ENCODE measurements at places on chromosomes 5 and 9.

DNA sequence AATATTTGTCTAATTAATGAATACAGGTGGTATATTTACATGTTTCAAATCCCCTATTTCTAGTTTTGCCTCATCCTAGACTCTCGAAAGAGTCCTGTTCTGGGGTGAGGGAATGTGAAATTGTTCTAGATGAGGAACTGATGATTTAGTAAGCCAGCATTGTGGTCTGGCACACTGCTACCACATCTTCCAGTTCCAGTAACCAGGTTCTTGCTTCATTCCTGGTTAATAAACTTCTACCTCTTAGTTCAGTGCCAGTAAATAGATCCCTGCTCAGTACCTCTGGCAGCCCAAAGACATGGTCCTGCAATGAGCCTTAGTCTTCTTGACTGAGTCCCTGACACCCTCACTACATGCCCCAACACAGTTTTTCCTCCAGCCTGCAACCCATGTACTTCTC lies 207.7 kb downstream of the SREK1 start:
- DNase-seq: no peak

DNA sequence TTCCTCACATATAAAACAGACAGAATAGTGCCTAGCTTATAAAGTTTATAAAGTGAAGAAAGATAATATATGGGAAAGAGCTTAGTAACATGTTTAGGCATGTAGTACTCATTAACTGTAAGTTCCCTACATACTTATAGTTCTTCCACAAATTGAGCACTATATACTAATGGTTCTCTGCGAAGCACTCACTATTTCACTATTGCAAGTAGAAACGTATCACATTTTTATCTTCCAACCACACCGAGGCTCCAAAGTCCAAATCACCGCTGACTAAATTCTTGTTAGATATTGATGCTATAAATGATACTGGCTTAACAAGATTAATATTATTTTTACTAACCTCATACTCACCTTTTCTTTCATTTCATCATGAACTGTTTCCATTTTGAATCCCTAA lies 61.0 kb downstream of the FBXW11 start:
- DNase-seq: no peak

GRCh38 chr9:93222890-93223259 lies 38.9 kb downstream of the WNK2 start:
- no peak for DNase-seq

DNA sequence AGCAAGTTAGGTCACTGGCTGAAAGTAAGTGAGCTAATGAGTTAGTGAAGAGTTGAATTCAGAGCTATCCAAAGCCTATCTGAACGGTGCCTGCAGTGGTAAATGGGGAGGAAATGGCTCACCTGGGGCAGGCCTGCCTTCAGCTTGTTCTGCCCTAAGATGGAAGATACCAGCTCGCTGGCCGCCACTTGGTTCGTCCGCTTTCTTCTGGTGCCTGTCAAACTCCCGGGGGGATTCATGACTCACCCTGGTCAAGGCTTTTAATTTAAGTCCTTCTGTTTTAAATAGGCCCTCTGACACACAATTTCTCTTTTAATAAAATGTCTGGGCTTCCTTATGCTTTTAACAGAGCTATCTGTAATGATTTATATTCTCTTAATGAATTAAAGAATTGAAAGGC lies 78.8 kb downstream of the CFAP90 start:
- no peak for DNase-seq

DNA sequence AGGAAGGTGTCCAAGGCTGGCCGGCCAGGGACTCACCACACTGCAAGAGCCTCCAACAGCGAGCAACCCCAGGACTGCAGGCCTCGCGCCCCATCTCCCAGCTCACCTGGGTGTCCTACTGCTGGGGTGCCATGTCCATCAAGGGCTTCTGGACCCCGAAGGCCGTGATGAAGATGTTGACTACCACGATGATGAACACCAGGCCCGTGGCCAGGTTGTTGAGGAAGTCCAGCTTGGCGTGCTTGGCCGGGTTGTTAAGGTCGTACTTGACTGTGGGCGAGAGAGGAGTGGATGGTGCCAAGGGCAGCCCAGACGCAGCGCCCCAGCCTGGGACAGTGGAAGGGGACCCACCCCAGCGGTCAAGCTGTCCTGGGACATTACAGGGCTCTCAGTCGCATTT lies 9.3 kb downstream of the NINJ1 start:
- no peak for DNase-seq

DNA sequence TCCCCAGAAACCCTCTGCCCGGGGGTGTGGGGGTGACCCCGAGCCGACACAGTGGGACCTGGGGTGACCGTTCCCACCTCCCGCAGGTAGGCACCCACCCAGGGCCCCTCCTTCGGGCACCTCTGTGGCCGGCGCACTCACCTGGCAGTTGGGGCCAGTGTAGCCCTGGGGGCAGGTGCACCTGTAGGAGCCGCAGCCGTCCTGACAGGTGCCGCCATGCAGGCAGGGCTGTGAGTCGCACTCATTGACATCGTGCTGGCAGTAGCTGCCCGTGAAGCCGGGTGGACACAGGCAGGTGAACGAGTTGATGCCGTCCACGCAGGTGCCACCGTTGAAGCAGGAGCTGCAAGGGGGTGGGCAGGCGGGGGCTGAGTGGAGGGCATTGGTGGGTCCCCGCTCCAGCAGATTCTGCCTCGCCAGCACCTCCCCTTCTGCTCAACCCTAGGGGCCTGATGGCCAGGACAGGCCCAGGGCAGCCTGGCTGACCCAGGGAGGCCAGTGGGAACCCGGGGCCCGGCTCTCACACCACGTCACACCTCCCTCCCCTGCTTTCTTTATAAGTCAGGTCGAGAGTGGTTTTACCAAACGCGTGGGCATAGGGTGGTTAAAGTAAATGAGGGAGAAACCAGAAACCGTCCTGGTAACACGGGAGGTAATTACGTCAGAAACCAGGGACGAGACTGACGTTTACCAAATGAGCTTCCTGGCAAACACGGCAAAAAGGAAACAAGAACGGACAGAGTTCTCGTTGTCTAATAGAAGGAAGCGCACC lies 26.1 kb upstream of the SEC16A start:
- no peak for DNase-seq

DNA sequence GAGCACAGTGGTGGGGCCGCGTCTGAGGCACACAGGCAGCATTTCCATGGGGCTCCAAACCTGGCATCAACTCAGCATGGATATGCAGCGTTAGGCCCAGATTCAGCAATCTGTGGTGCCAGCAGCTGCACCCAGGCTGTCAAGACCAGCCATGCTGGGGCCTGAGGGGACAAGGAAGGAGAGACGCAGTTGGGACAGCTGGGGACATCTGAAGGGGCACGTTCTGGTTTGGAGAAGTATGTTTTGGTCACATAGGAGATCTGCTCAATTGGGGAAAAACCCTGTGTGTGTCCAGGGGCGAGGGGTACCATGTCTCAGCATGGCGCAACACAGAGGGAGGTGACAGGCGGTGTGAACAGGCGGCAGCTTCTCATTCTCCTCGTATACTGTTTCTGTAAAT lies 66.6 kb upstream of the ECM2 start:
- DNase-seq: no peak

GRCh38 chr5:54455413-54456157 lies at the start of gene HSPB3:
HSPB3 (plus strand) TSS chr5:54455699; CDS start chr5:54455790, 91 bp downstream.
- no peak for DNase-seq

GRCh38 chr5:149160291-149160787 lies 19.0 kb downstream of the ABLIM3 start:
- DNase-seq: no peak

- no peak for DNase-seq
These were observed 12.9 kb downstream of the DYNC2I2 start for GRCh38 chr9:128643519-128644300.

- no peak for DNase-seq
These were observed 13.0 kb downstream of the NAIF1 start for GRCh38 chr9:128054087-128054486.

Data from stimulated activated CD8-positive, alpha-beta memory T cell treated with anti-CD3 and anti-CD28 coated beads, Interleukin-4, amount 100 ng/mL, for 24 hours (primary cell).